ENCODE measurements at places on chromosomes 16 and 17.
A peak's percentile ranks its signal among the peaks of the same experiment; 100 is the strongest.

DNA sequence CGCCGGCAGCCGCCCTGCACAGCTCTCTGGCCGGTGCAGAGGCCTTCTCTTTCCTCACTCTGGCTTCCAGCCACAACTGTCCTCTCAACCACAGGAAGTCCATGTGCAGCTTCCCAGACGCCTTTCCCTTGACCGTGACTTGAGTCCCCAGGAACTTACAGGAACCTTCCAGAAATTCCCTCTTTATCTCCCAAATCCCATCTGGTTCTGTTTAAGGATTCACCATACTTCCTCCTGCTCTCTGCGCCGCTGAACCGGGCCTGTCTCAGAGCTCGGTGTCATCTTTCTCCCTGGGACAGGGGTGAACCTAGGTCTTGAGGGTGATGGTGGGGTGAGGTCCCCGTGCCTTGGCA, 65.2 kb upstream of the ZNF469 start:
- DNase-seq, result no peak

DNA sequence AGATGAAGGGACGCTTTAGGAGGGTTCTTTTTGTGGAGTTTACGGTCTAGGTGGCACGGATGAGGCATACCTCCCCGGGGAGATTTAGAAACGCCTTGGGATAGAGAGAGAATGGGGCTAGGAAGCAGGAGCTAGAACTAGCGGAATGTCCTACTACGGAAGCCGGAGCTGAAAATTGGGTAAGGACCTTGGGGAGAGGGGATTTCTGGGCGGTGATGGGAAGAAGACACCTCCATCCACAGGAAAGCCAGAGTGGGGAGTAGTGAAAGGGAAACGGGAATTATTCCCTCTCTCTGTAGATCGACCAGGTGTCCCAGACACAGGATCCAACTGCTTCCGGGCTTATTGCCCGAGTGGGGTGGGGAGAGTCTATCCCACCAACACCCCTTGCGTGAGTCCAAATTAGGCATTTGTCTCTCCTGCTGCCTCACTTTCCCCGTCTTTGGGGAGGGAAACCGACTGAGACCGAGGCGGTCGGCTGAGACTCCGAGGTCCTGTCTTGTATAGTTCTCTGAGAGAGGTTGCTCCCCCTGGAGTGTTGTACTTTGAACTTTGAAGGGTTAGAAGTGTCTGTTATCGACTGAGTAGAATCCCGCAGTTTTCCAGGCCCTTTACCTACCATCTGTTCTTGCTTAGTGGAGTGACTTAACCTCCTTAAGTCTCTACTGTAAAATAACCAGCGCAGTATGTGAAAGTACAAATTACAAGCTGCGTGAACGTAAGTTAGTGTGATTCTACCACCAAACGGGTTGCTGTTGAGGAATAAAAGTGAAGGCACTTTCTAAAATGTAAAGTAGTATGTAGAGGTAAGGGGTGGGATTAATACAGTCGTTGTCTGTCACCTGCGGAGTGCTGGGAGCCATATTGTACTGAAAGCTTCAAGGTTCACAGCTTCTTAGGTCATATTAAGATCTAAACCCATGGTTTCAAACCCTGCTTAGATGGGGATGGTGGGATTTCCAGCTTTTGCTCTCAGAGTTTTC, 1.0 kb downstream of the RSPRY1 start:
- DNase-seq, result peak; percentile 31

DNA sequence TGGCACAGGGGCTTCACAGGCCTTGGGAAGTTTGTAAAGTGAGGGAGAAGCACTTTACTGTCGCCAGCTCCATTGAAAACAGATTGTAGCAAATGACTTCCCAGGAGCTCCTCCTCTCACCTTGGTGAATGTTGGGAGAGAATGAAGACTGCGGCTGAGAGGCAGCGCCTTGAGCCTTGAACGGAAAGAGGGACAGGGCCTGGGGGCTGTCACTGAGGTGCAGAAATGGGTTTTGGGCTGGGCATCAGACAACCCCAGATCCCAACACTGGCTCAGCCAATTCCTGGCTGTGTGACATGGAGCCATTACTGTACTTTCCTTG, 603 bp upstream of the MRTFB start:
- DNase-seq, result no peak

DNA sequence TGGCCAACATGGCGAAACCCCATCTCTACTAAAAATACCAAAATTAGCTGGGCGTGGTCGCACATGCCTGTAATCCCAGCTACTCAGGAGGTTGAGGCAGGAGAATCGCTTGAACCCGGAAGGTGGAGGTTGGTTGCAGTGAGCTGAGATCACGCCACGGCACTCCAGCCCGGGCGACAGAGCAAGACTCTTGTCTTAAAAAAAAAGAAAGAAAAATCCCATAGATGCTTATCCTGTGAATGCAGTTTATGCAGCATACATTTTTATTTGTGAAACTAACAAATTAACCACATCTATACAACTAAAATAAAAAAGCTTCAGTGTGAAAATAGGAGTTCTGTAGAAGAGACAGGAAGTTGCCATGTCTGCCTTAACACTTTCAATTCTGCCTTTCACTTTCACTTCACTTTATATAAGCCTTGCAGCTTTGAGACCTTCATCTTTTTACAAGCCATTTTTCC, 7.1 kb downstream of the IGSF6 start:
- DNase-seq, result no peak

- no peak for DNase-seq
Measured at GRCh38 chr17:68566442-68566738, 34.8 kb downstream of the FAM20A start.

- DNase-seq, result peak; percentile 14
Measured at GRCh38 chr17:42067371-42068091, 17.1 kb upstream of the C17orf113 start.

DNA sequence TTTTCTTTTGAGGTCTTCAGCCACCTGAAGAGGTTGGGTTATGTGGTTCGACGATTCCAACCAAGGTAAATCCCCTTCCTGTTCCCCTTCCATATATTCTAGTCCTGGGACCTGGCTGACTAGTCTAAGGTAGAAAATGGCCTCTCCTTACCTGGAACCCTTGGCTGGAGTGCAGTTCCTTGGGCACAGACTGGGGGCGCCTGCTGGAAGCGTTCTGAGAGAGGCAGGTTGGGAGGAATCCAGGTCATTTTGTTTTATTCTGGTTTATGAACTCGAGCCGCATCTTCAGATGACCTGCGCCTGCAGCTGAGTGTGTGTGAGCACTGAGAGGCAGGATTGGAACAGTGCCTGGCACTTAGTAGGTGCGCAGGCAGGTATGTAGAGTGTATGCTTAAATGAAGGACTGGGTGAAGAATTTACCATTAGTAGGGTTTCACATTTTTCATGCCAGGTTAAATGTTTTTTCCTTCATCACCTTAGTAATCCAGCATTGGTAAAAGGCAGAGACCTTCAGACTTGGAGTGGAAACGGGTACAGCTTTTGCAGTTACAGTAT, 2.7 kb downstream of the TSEN54 start:
- DNase-seq, result no peak

DNA sequence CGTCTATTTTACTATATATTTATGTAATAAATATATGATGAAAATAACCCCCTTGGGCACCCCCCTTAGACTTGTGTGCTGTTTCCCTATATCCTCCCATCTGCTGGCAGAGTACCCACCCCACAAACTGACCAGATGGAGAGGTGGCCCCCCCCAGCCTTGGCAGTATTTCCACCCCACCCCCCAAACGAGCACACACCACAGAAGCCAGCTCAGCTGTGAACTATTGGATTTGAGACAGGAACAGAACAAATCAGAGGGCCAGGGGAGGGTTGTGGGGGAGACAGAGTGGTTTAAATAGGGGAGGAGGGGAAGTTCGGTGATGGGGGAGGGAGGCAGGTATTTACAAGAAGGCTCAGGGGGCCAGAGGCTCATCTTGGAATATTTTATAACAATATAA, 7.8 kb downstream of the NR1D1 start:
- no peak for DNase-seq

DNA sequence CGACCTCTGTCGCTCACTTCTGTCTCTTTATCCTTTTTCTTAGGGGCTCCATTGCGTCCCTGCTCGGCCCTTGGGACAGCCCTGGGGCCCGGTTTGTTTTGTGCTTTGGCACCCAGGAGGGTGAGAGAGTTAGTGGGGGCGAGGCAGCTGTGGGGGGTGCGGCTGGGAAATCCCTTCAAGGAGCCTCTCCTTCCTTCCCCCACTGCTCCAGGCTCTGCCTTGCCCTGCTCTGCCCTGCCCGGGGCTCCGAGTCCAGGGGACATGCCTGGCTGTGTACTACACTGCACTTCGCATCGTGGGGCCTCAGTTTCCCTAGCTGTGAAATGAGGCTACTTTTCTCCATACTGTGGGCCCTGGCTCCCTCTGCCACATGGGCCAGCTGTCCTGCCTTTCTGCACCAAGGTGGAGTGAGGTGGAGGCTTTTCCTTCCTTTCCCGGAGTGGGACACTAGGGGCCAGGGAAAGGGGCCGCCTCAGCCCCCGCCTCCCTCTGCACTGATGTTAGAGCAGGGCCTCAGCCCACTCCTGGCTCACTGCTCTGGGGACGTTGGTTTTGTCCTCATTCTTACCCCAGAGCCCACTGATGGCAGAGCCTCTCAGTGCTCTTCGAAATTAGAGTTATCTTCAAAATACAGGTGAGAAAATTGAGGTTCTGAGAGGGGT, 980 bp downstream of the LLGL1 start:
- no peak for DNase-seq
